NCI-H1417 (cell line): ENCODE measurements at places on chromosomes 7 and 10.
A peak's percentile ranks its signal among the peaks of the same experiment; 100 is the strongest.

DNA sequence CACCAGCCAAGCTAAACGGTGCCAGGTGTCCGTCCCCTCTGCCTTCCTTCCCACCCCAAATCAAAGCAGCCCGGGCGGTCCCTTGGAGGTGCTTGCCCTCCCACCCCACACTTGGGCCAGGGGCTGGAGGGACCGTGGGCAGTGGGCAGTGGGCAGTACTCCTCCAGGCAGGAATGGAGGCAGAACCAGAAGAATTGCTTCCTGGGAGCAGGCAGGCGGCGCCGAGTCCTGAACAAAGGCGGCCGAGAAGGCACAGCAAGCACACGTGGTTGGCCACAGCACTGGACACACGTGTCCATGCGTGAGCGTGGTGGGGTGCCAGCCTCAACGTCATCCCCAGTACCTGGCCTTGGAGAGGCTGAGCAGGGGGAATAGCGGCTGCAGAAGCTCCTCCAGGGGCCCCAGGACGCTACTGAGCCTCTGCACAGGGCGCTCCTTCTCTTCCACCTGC lies 48.4 kb upstream of the NKX6-2 start:
- no peak for DNase-seq

GRCh38 chr10:4344492-4344994 lies 481.5 kb upstream of the AKR1E2 start:
- no peak for DNase-seq

DNA sequence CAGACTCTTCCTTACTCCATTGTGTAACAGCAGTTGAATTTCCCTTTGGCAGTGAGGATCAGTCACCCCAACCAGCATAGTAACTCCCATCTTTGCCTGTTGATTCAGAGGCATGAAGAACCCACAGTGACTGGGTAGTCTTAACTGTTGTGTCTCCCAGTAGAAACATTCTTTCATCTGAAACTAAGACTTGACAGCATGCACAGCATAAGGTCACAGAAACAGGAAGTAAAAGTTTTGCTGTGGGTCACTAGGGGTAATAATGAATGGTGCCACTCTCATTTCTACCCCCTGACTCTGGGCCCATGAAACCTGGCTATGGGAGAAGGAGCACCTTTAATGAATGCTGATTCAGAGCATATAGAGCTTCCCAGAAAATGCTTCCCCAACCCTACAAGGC lies 8.3 kb upstream of the FRMPD2 start:
- DNase-seq = no peak

- DNase-seq = no peak
Observed at GRCh38 chr10:118080817-118081216, 34.1 kb upstream of the RAB11FIP2 start.

GRCh38 chr7:130901209-130901783 lies 167.3 kb upstream of the KLF14 start:
- DNase-seq = no peak

DNA sequence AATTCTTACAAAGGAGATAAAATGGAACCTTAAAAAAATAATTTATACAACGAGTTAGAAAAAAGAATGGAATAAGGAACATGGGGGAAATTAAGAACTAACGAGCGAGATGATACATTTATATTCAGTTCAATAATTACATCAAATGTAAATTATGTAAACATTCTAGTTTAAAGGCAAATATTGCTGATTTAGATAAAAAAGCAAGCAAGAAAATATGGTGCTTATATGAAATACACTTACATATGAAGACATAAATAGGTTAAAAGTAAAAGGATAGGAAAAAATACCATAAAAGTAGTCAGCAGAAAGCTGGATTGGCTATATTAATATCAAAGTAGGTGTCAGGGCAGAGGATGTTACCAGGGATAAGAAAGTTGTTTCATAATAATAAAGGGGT lies 127.0 kb upstream of the AHR start:
- no peak for DNase-seq

DNA sequence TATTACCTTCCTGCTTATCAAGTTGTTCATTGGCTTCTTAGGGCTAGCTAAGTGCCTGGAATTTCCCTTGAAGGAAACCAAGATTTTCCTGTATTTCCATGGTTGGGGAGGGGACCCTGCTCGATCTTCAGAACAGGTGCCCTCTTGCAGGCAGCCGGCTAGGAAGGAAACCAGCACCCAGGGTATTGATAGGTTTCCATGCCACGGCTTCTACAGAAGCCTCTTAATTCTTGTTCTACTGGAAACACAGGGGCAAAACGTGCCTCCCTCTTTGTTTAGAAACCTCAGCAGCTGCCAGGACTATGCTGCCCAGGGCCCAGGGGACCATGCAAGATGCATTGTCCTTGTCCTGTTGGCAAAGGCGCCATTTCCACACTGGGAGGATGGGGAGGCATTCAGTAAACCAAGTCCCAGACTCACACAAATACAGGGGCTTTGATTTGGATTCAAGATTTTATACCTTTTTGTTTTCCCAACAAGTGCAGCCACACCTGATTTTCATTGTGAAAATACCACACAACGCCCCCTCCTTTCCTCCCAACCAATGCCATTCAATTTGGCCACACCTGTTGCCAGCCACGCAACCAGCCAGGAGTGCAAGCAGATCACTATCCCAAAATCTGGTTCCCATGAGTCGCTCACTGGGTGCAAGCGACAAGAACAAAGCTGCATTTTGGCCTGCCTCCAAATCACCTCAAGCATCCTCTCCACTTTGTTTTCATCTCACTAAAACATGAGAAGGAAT lies 29.6 kb downstream of the C10orf71 start:
- DNase-seq = no peak

DNA sequence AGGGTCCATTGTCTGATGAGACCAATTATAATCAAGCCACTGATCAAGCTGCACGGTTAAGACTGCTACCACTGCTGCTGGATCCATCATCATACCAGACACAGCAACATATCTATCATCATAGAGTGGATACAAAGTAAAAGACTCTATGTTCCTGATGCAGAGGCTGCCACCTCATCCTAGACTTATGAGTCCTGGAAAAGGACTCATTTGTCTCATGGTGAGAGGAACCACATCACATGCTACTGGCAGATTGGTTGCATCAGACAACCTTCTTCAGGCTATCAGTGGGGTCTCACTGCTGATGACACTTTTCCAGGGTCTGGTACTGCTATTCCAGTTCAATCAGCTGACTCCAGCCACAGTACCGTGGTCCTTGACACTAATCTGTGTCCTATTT lies 79.0 kb downstream of the ABI1 start:
- DNase-seq = no peak

GRCh38 chr7:7354674-7355073 lies 172.3 kb downstream of the C1GALT1 start:
- no peak for DNase-seq

DNA sequence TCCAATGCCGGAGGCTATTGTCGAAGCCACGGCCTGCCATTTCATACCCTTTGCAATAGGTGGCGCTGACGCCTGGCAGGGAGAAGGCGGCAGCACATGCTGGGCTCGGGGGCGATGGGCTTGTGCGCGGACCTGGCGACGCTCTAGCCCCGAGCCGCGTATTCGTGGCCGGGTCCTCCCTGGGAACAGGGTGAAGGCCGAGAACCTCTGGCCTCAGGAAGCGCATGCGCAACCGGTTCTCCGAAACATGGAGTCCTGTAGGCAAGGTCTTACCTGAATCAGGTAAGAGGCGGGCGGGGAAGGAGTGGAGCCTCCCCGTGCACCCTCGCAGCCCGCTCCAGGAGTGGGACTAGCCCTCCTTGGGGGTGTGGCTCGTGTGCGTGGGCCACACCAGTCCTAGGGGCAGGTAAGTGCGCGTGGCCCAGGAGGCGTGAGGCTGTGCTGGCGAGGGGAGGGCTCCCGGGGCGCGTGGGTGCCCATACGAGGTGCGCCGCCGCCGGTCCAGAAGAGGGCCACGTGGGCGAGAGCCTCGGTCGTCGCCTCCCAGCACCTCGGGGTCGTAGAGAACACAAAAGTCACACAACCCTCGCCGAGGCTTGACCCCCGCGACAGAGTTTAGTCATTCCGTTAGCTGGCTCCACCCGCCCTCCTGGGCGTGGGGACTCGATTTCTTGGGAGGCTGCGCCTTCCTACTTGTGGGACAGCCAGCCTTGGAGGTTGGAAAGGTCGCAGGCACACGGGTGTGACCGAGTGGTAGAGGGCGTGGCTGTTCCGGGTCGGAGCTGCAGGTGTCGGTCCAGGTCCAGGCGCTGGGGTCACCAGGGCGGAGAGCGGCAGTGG lies 5.6 kb upstream of the MEST start:
- DNase-seq = peak; percentile 64

DNA sequence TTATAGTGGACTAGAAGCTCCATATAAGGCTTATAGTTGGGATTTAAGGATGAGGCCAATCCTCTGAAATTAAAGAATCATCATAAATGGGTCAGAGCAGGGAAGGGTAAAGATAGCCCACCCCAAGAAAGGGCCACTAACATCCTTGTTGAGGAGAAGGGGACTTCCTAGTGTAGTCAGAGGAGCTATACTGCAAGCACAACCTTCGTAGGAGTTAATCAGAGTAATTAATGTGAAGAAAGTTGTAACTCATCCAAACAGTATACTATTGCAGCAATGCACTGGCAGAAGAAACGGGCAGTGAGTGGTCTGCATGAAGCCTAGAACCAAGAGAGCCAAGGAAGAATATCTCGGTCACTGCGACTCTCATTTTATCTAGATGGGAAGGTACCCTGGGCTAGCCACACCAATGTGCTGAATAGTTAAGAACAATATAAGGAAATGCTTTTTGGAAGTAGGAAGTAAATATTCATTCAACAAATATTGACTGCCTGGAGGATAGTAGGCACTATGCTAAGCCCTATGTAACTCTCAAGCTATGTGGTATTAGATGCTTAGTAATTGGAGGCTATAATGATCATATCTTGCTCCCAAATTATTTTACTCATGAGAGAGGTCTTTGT lies 13.3 kb downstream of the OTUD1 start:
- no peak for DNase-seq

- DNase-seq = no peak
Observed at GRCh38 chr7:78265486-78265885, 466.9 kb downstream of the PHTF2 start.

- no peak for DNase-seq
Observed at GRCh38 chr10:29434111-29434510, 145.2 kb downstream of the LYZL1 start.

GRCh38 chr10:32147730-32148129 lies 91.5 kb upstream of the KIF5B start:
- no peak for DNase-seq

- DNase-seq = no peak
Observed at GRCh38 chr7:69796416-69796815, 198.1 kb downstream of the AUTS2 start.

- no peak for DNase-seq
Observed at GRCh38 chr7:96837593-96837992, 127.9 kb upstream of the SEM1 start.

DNA sequence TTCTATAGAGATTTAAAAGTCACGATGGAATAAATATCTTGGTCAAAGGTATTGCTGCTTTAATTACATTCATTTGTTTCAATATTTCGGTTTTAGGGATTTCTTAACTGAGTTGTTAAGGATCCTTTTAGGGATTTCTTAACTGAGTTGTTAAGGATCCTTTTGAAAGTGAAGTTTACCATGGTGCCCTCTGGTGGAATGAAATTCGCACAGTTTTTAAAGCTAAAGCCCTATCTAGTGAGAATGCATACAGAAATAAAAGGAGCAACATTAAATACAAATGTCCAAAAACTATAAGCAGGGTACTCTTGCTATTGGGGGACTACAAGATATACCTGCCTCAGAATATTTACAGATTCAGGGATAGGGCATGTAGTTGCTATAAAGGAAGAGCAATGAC lies 193.7 kb downstream of the RNLS start:
- peak; percentile 53 for DNase-seq

GRCh38 chr10:26621243-26621888 lies 76.1 kb upstream of the PDSS1 start:
- no peak for DNase-seq

- DNase-seq = no peak
Observed at GRCh38 chr7:127895360-127895759, 135.9 kb downstream of the LRRC4 start.

DNA sequence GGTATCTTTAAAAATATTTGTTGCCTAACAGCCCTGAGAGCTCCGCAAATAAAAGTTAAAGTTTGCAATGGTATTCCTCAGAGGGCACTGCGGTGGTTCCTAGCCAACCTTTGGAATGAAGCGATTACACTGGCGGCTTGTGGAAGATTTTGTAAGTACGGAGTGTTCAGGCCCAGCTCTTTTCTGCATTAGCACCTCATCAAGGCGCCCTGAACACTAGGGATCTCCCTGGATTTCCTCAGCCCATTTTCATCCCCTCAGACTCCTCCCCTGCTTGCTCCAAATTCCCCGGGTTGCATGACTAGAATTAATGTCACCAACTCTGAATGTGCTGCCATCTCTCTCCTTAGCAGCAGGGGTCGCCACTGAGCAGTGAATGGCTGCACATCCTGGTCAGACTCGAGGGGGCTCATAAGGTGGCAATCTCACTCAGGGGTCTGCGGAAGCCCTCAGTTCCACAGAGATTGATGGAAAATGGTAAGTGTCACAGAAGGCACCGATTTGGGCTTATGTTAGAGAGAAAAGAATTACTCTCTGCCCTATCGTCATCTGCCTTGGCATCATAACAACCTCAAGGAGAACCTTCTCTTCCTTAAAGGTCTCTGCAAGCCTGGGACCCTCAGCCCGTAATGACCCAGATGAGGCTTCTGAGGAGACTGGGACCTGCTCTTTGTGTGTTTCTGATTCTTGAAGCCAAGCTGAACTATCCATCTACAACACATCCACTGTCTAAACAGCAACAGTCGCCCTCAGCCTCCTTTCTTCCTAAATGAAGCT lies 262.8 kb upstream of the AOAH start:
- DNase-seq = peak; percentile 33

- DNase-seq = no peak
Observed at GRCh38 chr10:71250842-71251241, 38.5 kb downstream of the UNC5B start.

DNA sequence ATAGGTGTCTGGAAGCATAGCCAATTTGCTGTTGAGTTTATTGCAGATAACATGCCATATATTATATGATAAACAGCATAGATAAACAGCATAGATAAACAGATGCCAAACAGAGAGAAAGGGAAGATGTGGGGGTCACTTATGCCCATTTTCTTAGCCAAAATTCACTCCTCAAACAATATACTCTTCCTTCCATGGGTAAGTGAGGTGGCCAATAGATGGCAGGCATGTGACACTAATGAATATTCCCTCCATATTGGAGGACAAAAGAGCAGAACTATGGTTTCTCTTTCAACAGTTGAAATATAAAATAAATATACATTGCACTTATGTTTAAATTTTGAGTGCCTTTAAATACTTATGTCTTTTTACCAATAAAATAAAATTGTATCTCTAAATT lies 1212.8 kb downstream of the REEP3 start:
- DNase-seq = peak; percentile 4

DNA sequence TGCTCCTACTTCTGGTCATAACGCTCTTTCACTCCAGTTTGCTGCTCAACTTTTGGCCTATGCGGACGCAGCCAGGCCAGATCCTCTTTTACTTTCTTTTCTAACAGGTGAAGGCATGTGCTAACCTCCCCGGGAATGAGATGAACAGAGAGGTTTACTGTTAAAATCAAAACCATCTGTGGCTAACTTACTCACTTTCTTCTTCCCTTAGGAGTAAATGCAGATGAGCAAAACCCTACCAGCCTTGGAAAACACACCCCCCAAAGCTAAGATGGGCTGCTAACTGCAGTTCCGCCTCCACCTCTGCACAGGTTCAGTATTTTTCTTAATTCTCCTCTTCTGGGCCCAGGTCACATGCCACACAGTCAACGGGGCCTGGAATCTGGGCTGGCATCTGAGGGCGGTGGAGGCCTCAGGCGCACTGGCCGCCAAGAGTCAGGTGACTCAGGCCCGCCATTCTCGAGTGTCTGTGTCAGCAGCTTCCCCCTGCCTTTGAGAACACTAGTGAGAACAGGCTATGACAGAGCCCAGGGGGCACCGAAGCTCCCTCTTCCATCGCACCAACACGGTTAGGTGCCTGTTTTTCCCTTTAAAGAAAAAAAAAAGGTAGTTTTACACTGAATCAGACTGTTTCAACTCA lies 11.1 kb downstream of the FAM53B start:
- DNase-seq = no peak
